ENCODE measurements at places on chromosomes 7 and 10. TPM values are rescaled to one million over a fixed set of nuclear protein-coding genes. Genes with fewer than 3 reads are reported as not detected.

Gene RASSF4
- 24.0 TPM for total RNA-seq

DNA sequence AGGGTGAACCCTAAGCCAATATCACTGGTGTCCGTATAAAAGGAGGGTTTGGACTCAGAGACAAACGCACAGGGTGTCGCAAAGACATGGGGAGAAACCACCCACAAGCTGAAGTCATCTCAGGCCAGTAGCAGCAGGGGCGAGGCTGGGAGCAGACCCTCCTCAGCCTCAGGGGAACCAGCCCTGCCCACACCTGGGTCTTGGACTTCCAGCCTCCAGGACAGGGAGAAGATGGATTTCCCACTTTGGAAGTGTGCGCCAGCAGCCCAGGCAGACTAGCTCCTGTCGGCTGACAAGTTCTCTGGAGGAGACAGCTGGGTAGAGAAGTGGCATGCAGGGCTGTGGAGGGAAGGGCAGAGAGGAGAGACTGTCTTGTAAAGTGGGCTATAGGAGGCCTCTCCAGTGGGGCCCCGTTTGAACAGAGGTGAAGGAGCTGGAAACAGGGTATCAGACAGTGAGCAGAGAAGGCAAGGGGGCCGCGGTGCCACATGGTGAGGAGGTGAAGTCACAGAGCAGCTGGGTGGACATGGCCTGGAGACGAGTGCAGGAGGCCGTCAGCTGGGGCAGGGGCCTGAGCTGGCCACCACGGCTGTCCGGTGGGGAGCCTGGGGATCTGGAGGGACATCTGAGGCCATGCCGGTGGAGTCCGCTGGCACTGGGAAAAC lies 475.6 kb downstream of the PTPRN2 start:
- DNase-seq: peak; percentile 23

GRCh38 chr7:17099083-17099973 lies 199.1 kb upstream of the AHR start:
- DNase-seq: peak; percentile 68

GRCh38 chr10:109159351-109159750 lies 764.0 kb downstream of the XPNPEP1 start:
- no peak for DNase-seq

Gene CTAGE8
- 1.2 TPM for total RNA-seq

Measured in right lobe of liver (tissue), 6 donors.